ENCODE measurements at places on chromosomes 1 and 21.

DNA sequence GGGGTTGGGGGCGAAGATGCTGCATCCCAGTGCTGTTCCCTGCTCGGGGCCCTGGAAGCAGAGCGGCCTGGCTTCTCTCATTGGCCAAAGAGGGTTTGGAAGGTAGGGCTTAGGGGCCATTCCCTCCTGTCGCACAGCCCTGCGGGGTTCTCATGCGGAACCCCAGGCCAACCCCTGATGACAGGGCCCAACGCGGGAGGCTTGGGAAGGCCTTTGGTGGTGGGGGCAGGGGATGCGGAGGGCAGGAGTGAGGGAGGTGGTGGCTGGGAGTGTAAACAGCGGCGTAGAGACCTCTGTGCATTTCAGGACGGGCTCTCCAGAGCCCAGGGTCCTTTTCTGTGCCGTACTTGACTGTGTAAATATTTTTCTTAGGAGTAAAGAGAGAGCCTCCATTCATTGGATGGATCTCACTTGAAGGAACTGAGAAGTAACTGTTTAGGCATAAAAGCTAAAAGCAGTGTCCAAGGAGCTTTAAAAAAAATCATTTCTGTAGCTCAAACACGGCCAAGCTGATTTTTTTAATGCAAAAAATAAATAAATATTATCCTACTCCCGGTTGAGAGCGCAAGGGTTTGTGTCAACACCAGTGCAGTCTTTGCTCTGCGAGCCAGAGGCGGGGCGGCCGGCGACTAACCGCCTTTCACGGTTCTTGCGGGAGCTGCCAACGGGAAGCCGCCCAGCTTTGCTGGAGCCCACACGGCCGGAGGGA is 169.1 kb downstream of the PRDM16 start:
- no peak for DNase-seq

DNA sequence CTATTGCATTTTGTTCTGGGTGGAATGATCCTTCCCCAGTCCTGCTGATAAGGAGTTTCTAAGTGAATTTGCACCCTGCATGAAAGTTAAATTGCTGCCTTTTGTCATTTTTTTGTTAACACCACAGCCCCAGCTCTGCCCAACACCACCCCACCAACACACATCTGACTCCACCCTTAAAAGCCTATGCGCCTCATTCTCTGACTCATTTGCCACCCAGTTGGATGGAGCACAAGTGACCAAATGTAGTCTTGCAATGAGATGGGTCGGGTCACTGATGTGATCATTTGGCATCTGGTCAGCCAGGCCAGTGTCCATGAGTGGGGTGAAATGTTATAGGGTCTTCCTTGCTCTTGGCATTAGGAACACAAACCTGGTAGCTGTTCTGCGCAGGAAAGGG is 256.8 kb downstream of the KAZN start:
- DNase-seq, result no peak

DNA sequence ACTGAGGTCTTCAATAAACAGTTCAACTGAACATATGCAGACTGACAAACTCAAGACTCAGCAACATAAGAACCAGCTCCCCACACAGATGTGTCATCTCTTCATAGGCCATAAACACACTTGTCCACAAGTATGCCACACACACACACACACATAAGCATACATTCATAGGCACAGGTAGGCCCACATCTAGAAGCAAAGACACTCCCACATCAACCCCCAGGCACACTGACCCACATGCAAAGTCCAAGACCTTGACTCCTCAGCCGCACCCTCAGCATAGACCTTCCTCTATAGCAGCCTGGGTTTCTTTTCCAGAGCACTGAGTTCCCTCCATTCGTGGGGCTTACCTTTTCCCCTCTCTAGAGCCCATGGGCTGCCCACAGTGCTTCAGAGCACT is 1.4 kb downstream of the LAD1 start:
- DNase-seq, result no peak

DNA sequence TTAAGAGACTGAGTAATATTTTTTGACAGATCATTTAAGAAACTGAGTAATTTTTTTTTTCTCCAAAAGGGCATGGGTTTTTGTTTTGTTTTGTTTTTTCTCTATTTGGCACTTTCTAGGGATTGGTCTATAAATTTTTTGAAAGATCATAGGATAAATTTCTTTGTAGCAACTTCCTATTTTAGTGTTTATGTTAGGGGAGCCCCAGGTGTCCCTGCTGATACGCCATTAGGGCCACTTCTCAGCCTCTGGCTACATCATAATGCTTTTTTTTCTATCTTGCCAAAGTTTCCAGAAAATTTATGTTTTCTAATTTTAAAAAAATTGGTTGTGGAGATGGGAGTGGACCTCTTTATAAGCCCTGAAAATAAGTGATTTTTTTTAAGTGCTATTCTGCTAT is 2.6 kb downstream of the GABPA start:
- no peak for DNase-seq

GRCh38 chr1:1436630-1437032 is 1.1 kb downstream of the VWA1 start:
- no peak for DNase-seq

DNA sequence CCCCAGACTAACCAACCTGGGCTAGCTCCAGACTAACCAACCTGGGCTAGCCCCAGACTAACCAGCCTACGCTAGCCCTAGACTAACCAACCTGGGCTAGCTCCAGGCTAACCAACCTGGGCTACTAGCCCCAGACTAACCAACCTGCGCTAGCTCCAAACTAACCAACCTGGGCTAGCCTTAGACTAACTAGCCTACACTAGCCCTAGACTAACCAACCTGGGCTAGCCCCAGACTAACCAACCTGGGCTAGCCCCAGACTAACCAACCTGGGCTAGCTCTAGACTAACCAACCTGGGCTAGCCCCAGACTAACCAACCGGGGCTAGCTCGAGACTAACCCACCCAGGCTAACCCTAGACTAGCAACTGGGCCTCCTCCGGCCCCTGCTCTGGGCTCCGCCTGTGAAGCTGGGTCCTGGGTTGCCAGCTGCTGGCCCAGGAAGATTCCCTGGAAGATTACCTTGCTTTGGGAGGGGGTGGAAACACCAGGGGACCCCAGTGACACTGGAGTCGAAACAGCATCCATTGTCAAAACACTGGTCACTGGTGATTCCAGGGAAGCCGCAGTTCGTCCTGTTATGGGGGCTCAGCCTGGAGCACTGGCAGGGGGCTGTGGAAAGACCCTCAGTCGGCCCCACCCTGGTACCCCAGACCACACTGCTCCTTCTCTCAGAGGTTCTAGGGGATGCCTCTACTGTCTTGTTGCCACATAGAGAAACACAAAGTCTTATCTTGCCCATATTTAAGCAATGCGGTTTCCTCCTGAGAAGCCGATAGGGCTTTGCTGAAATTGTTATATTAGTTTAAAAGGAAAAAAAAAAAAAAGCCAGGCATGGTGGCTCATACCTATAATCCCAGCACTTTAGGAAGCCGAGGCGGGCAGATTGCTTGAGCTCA is 1.1 kb downstream of the TFF2 start:
- DNase-seq, result no peak

GRCh38 chr1:200893411-200893901 is 1.2 kb upstream of the INAVA start:
- DNase-seq, result no peak

GRCh38 chr1:229114315-229114714 is 156.6 kb upstream of the RAB4A start:
- DNase-seq, result no peak

- DNase-seq, result no peak
These were observed 2.8 kb downstream of the TCEA3 start for GRCh38 chr1:23421753-23422240.

DNA sequence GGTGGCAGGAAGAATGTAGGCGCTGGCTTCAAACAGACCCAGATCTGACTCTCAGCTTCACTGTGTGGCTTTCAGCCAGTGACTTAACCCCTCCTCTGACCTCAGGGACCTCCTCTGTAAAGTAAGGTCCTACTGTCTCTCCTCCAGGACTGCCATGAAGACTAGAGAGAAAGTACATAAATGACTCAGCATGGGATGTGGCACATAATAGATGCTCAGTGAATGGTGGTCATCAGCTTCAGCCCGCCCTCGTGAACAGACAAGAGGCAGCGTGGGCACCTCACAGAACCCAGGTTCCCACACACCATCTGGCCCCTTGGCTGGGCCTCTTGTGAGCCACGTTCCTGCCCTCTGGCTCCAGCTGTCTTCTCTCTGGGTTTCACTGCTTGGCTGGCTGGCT is 126.0 kb downstream of the SYF2 start:
- no peak for DNase-seq

DNA sequence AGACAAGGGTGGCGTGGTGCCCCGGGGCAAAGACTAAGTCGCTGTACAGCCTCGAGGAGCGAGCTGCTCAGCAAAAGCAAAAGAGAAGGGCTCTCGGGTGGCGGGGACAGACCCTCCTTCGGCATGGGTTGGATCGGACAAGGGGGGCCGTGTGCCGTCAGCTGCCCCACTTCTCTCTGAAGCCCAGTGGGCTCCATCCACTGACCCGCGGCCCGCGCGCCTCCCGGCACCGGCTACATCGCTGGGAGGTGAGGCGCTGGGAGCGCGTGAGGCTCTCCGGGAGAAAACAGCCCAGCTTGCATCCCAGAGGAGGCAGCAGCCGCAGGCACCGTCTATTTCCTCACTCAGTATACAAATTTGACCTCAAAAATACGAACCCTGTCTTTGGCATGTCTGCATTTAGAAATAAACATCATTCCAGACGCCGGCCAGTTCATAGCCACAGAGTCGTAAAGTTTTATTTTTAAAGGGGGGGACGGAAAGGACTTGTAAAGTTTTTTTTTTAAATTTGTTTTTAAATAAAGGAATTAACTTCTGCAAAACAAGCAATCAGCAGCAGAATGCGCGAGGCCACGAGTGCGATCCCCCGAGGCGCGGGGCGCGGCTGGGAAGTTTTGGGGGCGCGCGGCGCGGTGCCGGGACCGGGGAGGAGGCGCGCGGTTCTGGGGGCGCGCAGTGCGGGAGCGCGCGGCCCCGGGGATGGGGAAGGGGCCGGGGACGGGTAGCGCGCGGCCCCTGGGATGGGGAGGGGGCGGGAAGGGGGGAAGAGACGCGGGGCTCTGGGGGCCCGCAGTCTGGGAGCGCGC is 689 bp upstream of the GPR137B start:
- DNase-seq, result peak; percentile 40

DNA sequence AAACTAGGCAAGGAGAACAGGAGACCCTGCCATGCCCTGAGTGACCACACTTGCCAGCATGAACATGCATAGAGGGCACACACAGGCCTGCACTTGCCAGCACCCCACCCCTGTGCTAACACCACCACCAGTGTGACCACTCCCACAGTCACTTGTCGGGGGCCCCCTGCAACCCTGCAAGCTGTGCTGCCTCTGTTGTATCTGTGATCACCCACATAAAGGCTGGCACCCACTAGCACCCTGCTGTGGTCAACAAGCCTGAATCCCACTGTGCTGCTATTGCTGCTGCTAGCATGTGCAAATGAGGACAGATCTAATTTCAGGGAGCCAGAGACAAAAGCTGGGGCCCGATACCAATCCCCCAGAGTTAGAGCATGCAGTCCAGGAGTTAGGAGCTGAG is 217.7 kb downstream of the GIPC2 start:
- no peak for DNase-seq

GRCh38 chr1:32863881-32864245 is 6.8 kb downstream of the FNDC5 start:
- DNase-seq, result no peak

GRCh38 chr1:2930016-2930815 is 91.1 kb upstream of the ACTRT2 start:
- no peak for DNase-seq

GRCh38 chr1:117225931-117226330 is 15.2 kb upstream of the VTCN1 start:
- no peak for DNase-seq

DNA sequence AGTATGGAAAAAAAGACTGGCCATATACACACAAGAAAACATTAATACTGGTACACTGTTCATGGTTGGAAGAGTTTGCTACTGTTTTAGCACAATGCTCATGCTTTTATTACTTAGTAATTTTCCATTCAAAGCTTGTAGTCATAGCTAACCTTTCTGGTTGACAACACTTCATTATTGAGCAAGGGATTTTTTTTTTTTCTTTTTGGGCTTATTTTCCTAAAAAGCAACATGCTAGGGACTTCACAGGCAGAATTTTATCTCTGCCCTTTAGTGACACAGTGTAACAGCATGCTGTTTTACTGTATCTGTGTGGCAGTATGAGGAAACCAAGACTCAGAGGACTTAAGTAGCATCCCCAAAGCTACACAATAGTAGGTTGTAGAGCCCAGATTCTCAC is 58.5 kb downstream of the FGGY start:
- no peak for DNase-seq

- peak; percentile 43 for DNase-seq
These were observed 60.1 kb upstream of the NEK2 start for GRCh38 chr1:211735208-211736170.

GRCh38 chr21:42554251-42554961 is 40.8 kb downstream of the SLC37A1 start:
- no peak for DNase-seq

DNA sequence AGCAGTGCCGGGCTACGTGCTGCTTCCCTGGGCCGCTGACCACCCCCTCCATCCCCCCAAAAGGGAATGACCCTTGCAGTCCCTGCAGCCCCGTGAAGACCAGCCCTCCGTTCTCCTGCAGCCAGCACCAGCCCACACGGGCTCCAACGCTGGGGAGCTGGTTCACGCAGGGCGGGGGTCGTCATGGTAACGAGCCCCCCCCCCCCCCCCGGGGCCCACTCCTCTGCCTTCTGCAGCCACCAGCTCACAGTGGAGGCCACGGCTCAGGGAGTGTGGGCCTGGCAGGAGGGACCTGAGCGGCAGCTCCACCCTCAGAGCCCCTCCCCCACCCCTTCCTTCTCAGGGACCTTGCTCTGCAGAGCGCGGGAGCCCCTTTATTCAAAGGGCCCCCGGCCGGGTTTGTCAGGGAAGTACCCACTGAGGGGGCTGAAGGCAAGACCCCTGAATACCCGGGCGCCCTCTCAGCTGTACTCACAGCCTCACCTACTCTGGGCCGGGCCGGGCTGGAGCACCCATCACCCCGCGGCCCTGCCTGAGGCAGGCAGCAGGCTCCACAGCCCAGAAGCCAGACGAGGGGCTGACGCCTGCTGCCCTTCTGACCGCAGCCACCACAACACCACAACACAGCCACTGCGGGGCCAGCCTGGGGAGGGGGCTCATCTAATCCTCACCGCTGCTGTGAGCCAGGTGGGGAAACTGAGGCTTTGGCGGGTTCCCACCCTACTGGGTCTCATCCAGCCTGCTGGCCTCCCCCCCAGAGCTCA is 12.6 kb downstream of the MEGF6 start:
- DNase-seq, result no peak

GRCh38 chr1:108107658-108108057 is 92.5 kb downstream of the SLC25A24 start:
- DNase-seq, result peak; percentile 10
